CD4-positive, alpha-beta T cell treated with Interferon alpha-2 for 1 hour (primary cell): ENCODE measurements at places on chromosomes 11 and 22.

DNA sequence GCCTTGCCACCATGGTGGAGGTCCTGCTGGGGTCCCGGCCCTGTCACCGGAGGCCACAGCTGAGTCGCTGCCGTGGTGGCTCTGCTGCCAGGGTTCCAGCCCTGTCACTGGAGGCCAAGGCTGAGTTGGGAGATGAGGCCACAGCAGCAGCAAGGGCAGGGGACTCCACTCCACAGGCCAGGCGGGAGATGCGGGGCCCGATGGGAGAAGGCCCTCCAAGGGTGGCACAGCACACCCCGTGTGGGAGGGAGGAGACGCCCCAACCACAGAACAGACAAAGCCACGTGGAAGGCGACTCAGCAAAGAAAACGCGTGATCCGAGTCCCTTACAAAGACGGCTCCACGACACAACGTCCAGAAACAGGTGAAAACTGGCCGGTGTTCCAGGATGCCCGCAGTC is 159.3 kb downstream of the BRD1 start:
- no peak for DNase-seq

GRCh38 chr11:68939583-68940555 is 36.2 kb downstream of the IGHMBP2 start:
- no peak for DNase-seq

- DNase-seq = no peak
Observed at GRCh38 chr11:9004183-9004926, 554 bp upstream of the NRIP3 start.

DNA sequence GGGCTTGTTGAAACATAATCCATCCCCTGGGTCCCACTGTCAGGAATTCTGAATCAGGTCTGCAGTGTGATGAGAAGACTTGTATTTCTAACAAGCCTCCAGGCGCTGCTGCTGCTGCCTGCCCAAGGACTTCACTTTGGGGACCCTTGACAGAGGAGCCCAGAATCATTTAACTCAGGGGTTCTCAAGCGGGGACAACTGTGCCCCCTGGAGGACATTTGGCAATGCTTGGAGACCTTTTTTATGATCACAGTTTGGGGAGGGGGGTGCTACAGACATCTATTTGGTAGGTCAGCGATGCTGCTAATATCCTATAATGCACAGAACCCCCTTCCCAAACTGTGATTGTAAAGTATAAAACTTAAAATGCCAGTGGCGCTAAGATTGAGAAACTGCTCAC is 312.8 kb downstream of the OPCML start:
- no peak for DNase-seq

- DNase-seq = no peak
Observed at GRCh38 chr22:26783885-26784284, 126.5 kb downstream of the MIAT start.

DNA sequence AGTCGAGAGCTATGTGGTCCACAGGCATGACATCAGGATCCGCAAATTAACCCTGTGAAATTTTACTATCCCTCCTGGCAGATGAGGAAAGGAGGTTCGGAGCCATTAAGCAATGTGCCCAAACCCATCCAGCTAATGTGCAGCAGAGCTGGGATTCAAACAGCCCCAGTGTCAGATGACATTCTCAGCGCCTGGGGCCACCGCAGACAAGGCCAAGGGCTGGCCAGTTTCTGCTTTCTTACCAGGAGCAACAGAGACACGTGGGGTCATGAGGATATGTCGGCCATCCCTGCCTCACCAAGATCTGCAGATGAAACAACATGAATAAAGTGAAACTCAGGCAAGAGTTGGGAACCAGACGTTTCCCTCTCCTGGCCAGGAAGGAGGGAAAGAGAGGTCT is 110.2 kb downstream of the TENM4 start:
- DNase-seq = no peak

DNA sequence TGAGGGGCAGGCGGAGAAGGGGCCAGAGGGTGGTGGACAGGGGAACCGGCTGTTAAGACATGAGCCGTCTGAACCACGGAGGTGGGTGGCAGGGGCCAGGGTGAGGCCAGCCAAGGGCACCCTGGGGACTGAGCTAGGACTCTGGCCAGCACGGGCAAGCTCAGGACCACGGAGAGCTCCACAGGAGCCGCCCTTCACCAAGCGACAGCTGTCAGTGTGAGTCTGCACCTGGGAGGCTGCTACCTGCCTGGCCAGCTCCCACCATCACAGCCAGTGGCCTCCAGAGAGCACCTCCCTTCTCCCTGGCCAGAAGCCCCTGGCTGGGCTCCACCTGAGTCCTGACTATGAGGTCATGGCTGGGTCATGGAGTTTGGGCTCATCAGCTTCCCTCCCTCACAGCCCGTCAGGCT is 21.6 kb downstream of the MGAT3 start:
- no peak for DNase-seq

GRCh38 chr11:59818572-59818971 is 8.0 kb upstream of the MRPL16 start:
- no peak for DNase-seq

DNA sequence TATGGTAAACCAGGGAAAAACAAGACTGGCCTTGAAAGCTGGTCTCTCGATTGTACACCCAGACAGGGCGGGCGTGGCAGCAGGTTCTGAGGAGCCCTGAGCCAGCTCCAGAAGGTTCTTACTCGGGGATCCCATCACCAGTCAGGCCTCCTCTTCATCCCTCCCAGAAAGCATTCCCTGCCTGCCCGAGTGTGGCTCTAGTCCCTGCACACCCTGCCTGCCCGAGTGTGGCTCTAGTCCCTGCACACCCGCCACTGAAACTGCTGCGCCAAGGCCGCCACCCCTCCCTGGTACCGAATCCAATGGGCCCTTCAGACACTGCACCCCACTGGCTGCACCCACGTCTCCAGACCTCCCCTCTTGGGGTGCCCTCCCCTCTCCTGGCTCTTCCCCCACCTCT is 30.1 kb downstream of the KIAA0930 start:
- no peak for DNase-seq

GRCh38 chr11:131889146-131889577 is 518.7 kb downstream of the NTM start:
- DNase-seq = no peak

DNA sequence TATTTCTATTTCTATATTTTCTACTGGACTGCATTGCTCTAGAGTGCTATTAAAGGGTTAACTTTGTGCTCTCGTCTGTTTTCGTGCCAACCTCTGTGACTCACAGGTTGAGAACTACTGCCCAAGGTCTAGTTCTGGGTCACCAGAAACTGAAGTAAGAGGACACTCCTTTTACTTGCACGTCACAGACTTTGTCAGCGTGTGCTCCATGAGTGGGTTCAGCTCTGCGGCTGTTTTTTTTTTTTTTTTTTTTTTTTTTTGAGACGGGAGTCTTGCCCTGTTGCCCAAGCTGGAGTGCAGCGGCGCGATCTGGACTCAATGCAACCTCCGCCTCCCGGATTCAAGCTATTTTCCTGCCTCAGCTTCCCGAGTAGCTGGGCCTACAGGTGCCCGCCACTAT is 49.8 kb downstream of the CLMP start:
- DNase-seq = no peak
